ENCODE measurements at places on chromosomes 4 and X. TPM values are rescaled to one million over a fixed set of nuclear protein-coding genes. Genes with fewer than 3 reads are reported as not detected.

DNA sequence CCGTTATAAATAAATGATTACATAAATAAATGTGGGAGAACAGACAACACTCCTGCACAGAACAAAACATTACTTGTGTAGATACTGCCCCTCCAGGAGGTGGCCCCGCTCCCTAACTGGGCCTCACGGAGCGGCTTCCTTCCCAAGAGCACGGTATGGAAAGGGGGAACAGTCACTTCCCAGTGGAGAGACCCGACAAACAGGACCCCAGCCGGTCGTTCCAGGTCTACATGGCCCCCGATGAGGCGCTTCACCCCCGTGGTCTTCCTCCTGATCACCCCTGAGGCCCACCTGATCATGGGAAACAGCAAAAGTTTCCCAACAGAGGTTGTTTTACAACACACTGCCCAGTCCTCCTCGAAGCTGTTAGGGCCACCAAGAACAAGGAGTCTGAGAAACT, 6.6 kb upstream of the SLC6A8 start:
- DNase-seq, result no peak
- H3K27ac ChIP-seq, result no peak overlapping the region
- H3K4me3 ChIP-seq, result no peak overlapping the region
- no peaks in the 10 kb centered on the region for H3K27me3 ChIP-seq
- H3K36me3 ChIP-seq, result no peaks in the 10 kb centered on the region

TLR6 gene
- total RNA-seq, result 1.6 TPM

HELT gene
- total RNA-seq, result not detected

- H3K4me1 ChIP-seq, result no peaks in the 10 kb centered on the region
- H3K27me3 ChIP-seq, result peaks cover 17% of the 10 kb centered on the region
- DNase-seq, result no peak
Observed at GRCh38 chrX:100411802-100412715, 2.0 kb upstream of the PCDH19 start.

- H3K27ac ChIP-seq, result no peak overlapping the region
- H3K4me3 ChIP-seq, result no peak overlapping the region
- no peaks in the 10 kb centered on the region for H3K4me1 ChIP-seq
- H3K36me3 ChIP-seq, result no peaks in the 10 kb centered on the region
- DNase-seq, result no peak
Observed at GRCh38 chrX:98409867-98410266, 1526.2 kb downstream of the RPA4 start.

CSN1S1 gene
- total RNA-seq, result not detected

Measured in thyroid gland (tissue), 4 donors.